ENCODE measurements at places on chromosomes 3 and 15. TPM values are rescaled to one million over a fixed set of nuclear protein-coding genes. Genes with fewer than 3 reads are reported as not detected.
A peak's percentile ranks its signal among the peaks of the same experiment; 100 is the strongest.

The SLC2A2 gene
- not detected for total RNA-seq

- DNase-seq: no peak
Observed at GRCh38 chr3:38029400-38030125, at the start of gene PLCD1. PLCD1 (minus strand) TSS chr3:38029642; CDS start chr3:38029539, 103 bp downstream.

GRCh38 chr15:39700375-39700700, 82.3 kb downstream of the FSIP1 start:
- no peak for DNase-seq

The ZNF660 gene
- 0.65 TPM for total RNA-seq

- no peak for DNase-seq
Observed at GRCh38 chr3:68963891-68964290, 31.5 kb upstream of the TAFA4 start.

The DPPA4 gene
- not detected for total RNA-seq

- DNase-seq: no peak
Observed at GRCh38 chr15:71055461-71055860, 59.8 kb upstream of the THSD4 start.

The ZNF80 gene
- 5.3 TPM for total RNA-seq

DNA sequence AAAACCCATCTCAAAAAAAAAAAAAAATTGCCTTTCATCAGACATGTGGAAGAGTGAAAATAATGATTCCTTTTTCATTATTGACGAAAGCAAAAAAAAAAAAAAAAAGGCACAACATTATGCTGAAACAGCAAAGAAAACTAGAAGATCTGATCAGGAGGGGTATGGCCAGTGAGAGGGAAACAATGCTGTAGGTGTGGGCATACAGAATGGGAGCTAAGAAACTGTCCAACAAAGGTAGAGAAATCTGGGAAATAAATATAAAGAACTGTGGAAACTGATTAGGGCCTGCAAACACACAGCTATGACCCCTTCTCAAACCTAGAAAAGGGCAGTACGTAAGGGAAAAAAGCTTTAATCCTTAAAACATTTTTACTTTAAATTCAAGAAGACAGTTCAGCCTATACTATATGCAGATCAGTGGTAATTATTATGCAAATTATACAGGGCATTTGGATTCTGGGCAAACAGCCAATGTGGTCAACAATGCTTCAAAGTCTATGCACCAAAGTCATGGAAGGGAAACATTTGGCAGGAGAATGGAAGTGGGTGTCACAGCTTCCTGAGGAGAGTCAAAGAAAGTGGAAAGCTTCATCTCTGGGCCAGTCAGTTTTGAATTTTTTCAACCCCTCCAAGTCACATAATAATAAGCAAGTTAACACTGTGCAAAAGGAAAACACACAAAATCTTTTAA, 68.3 kb upstream of the SLC12A8 start:
- no peak for DNase-seq

GRCh38 chr3:110530902-110531301, 540.7 kb upstream of the NECTIN3 start:
- DNase-seq: no peak

DNA sequence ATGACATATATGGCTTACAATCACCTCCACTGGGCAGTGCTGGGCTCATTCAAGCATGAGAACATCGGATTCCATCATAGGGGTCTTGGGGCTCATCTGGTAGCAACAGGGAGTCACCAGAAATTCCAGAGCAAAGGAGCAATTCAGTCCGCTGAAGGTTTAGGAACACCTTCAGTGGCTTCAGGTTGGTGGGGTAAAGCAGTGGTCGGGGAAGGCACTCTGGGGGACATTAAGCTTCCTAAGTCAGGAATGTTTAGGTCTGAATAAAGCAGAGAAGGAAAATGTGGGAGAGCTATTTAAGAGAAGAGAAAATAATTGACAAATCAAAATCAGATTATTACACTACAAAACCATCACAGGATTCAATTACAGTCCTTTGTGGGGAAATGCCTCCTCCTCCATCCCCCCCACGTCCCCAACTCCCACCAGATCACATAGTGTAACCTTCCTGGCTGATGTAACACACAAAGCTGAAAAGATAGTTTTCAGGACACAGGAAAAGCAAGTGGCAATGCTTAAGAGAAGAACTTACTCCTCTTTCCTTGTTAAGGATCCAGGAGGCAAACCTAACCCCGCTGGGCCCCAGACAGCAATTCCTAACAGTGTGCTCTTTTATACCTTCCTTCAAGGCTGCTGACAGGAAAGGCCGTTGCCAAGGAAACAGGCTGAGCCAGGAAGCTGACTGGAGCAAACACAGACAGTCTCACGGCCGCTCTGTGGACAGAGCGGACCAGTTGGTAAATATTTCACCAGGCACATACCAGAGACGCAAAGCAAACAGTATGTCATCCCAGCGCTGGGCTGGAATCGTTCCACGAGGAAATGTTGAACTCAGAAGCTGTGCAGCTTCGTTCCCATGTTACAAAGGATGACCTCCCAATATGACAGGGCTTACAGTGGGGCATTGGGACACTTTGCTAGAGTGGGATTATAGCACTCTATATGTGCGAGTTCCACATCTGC, 57.5 kb upstream of the LMCD1 start:
- DNase-seq: no peak

DNA sequence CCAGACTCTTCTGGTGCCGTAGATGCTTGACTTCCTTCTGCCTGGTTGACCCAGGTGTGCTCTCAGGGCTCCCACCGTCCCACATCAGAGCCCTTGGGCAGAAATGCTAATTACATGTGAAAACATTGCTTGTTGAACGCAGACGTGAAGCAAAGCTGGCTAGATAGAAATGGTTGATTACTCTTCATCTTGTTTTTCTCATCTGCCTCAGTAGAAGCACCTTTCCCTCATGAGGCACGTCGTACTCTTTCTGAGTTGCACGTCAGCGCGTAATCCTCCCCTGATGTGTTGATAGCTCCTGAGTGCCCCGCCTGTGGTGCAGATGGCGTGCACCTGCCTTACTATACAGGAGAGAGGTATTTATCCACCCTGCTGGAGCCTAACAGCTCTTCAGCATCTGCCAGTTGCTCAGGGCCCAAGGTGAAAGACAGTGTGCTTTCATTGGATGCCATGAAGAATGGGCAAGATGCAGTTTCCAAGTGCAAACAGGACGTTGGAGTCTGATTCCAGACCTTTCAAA, 18.1 kb downstream of the MAP6D1 start:
- DNase-seq: no peak

DNA sequence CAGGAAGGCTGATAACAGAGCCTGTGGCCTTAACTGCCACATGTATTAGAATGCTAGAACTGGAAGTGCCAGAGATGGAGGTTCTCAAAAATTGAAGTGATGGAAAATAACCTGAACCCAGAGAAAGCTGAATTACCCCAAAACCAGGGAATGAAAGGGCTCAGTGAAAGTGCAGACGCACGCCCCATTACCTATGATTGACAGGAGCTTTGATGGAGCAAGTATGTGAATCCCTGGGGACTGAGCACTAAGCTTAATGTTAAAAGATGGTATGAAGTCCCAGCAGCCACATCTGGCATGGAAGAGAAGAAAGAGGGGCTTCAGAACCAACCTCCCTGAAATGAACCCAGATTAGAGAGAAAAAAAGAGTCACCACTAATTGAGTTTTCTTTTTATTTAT, 118.4 kb upstream of the FHIT start:
- DNase-seq: no peak

The SPTSSB gene
- not detected for total RNA-seq

DNA sequence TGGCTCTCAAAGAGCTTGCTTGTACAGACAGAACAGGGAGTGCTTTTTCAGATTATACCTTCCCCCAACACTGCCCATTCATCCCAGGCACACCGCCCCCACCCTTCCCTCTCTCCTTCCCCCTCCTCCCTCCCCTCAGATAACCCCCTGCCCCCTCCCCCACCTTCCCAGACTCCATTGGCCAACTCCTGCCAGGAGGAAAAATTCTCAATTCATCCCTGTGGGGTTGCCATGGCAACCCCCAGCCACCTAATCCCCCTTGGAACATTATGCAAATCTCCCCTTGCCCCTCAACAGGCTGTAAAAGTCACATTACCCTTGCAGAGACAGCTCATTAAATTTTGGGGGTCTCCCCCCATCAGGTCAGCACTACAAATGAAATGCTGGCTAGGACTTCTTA, 14.3 kb downstream of the TLE3 start:
- DNase-seq: no peak

- no peak for DNase-seq
Observed at GRCh38 chr3:124615896-124616543, 114.2 kb upstream of the UMPS start.

DNA sequence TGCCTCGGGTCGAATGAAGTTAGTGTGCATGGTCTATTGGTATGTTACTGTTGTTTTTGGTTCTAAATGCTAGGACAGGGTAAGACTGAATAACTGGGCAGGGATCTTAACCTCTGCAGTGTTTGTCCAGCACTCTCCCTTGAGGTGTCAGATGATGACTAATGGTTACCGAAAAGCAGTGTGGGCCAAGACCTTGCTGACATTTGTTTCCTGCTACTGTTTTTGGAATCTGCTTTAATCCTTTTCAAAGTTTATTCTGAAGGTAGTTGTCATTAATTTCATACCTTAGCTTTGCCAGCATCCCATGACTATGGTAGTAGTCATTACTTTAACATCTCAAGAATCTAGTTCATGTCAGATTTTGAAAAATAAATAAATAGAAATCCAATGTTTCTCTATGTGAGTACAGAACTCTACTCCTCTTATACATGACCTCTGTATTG, 117.0 kb downstream of the P3H2 start:
- DNase-seq: no peak

The RGMA gene
- 0.30 TPM for total RNA-seq

- peak; percentile 64 for DNase-seq
Observed at GRCh38 chr3:180679178-180680096, at the start of gene CCDC39. CCDC39 (minus strand) TSS chr3:180679489; CDS start chr3:180679380, 109 bp downstream.

The PLSCR2 gene
- not detected for total RNA-seq

The SERINC4 gene
- 0.17 TPM for total RNA-seq

GRCh38 chr3:157265931-157266330, 106.0 kb upstream of the CCNL1 start:
- no peak for DNase-seq

- no peak for DNase-seq
Observed at GRCh38 chr3:14460342-14461005, 58.1 kb downstream of the SLC6A6 start.

DNA sequence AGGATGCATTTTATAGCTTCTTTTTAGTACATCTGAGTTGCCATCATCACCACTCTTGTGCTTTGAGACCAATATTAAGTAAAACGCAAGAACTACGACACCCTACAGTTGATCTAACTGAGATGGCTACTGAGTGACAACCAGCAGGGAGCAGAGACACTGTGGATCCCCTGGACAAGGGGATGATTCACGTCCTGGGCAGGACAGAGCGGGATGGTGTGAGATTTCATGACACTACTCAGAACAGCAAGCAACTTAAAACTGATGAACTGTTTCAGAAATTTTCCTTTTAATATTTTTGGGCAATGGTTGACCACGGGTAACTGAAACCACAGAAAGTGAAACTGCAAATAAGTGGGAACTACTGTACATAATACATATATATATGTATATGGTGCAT, 299.2 kb downstream of the ADAMTS17 start:
- no peak for DNase-seq

The PCSK6 gene
- 2.1 TPM for total RNA-seq

- no peak for DNase-seq
Observed at GRCh38 chr15:35254062-35254461, 169.0 kb upstream of the NANOGP8 start.

- DNase-seq: peak; percentile 14
Observed at GRCh38 chr3:48411041-48411588, 18.8 kb downstream of the PLXNB1 start.

The KLF13 gene
- 230 TPM for total RNA-seq

DNA sequence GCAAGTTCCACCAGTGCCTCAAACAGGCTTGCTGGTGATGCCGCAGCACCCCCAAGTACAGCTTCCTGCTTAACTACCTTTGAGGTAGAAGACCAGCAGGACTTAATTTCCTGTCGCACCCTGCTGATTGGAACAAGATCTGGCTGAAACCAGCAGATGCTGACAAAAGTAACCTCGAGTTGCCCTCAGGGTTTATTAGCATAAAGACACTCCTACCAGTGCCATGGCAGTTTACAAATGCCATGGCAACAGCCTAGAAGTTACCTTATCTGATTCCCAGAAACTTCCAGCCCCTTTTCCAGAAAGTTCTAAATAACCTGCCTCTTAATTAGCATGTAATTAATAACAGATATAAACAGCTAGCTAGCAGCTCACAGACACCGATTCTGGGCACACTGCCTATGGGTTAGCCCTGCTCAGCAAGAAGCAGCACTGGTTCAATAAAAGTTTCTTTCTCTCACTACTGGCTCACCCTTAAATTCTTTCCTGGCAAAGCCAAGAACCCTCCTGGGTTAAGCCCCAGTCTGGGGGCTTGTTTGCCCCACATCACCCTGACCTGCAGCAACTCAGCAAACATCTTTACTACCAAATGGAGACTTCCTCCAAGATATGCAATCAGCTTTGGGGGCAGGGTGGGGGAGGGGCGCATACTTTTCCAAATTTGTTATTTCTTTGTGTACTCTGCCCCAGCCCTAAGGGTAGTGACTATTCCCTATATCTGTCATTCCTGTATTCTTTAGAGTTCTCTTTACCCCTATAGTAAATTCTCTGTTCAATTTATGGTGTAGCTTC, 54.2 kb downstream of the MAP4 start:
- DNase-seq: peak; percentile 38

DNA sequence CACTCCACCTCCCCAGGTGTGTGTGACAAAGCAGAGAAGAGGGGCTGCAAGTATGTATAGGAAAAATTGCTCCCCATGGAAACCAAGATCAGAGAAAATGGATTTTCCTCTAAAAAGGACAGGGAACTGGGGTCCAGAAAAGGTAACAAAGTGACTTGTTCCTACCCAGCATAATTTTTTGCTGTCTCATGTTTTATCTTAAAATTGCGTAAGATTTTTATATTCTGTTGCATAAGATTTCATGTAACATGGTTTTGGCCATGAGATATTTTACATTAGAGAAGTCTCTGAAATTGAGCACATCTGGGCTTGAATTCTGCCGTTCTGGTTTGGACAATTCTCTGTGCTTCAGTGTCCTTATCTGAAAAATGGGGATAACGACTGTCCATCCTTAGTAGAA, 335.7 kb upstream of the RORA start:
- no peak for DNase-seq

The STAC gene
- total RNA-seq: not detected

DNA sequence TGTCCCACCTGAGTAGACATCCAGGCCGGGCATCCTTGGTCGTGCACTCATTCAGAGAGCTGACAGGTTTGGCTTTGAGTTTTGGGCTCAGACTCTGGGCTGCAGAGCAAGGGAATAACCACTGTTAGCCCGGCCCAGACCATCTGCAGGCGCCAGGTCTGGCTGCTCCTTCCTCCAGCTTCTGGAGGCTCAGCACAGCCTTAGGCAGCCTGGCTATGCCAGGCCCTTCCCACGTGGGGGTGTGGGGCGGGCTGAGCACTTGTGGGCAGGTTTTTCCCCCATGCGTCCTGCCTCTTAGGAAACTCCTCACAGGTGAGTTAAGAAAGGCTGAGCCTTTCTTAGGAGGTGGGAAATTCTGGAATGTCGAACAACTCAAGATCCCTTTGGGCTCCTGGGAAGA, 11.2 kb downstream of the PLA2G4B start:
- DNase-seq: no peak

The DOCK3 gene
- total RNA-seq: 3.4 TPM

DNA sequence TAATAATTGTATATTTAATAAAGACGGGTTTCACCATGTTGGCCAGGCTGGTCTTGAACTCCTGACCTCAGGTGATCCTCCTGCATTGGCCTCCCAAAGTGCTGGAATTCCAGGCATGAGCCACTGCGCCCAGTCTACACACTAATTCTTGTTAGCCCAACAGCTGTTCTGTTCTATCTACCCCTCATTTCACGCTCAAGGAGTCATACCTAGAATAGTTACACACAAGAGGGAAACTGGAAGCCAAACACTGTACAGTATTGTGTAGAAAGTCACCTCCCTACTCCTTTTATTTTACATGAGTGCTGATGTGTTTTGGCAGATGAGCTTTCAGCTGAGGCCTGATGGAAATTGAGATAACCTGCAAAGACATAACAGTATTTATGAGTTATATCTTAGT, 13.4 kb upstream of the CTDSPL2 start:
- no peak for DNase-seq

All from activated naive CD8-positive, alpha-beta T cell treated with anti-CD3 and anti-CD28 coated beads, Interleukin-2, amount 10 ng/mL, durations not matched to agents 7 days and 5 days (primary cell).